ENCODE measurements at places on chromosomes 11 and 22.

GRCh38 chr22:47357086-47357485 lies 594.6 kb downstream of the TBC1D22A start:
- no peak for DNase-seq

DNA sequence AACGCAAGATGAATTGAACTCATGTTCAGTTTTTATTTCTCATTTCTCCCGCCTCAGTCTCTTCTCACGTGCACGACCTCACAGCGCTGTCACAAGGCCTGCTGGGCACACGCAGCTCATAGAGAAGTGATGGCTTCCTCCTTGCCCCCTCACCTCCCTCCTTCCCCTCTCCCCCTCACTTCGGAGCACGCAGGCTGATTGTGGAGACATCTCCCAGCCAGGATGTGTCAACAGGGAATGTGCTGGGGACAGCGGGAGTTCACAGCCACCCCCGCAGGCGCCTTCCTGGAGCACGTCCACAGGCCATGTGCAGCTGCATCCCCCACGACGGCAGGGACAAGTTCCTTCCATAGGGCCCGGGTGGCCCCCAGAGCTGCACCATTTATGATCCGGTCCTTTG lies 29.1 kb upstream of the KRTAP5-6 start:
- no peak for DNase-seq

- no peak for DNase-seq
Observed at GRCh38 chr11:70504246-70505020, 106.1 kb downstream of the CTTN start.

GRCh38 chr11:31940371-31941037 lies 129.4 kb upstream of the PAX6 start:
- DNase-seq = peak; percentile 43

DNA sequence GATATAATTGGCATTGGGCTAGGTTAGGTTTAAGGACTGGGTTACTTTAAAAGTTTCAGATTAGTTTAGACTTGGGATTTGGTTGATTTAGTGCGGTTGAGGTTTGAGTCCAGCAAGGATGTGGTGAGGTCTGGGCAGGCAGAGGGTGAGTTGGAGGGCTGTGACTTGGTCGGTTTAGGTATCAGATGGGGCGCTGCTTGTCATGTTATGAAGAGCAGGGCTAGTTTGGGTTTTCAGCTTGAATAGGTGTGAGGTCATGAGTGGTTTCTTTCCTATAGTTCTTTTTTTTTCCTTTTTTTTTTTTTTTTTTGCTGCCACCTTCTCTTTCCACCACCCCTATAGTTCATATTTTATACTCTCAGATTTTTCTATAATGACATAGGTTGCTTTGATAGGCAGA lies 4.8 kb downstream of the CLCF1 start:
- DNase-seq = no peak
